NCI-H2081 (cell line): ENCODE measurements at places on chromosomes 2 and 18.

DNA sequence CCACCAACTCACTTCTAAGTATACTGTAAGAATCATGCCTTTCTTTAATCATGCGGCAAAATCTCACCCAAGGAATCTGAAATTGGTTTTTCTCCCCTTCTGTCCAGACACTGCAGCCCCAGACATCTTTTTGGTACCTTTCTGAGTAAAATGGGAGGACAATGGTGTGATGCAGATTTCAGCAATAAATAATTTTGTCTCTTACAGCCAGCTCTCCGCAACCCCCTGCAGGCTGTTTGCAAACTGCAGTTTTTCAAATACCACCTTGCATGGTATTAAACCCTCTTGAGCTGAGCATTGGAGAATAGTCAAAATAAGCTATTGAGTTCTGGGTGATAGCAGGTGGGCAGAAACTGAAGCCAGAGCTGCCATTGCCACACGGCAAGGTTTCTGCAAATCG, 32.2 kb downstream of the GPR39 start:
- DNase-seq: no peak

GRCh38 chr18:63963615-63964256, 6.1 kb upstream of the SERPINB8 start:
- peak; percentile 39 for DNase-seq

- DNase-seq: no peak
These were observed 5.1 kb downstream of the CEP68 start for GRCh38 chr2:65061146-65061909.

GRCh38 chr18:12703664-12704063, 822 bp downstream of the PSMG2 start:
- DNase-seq: no peak

DNA sequence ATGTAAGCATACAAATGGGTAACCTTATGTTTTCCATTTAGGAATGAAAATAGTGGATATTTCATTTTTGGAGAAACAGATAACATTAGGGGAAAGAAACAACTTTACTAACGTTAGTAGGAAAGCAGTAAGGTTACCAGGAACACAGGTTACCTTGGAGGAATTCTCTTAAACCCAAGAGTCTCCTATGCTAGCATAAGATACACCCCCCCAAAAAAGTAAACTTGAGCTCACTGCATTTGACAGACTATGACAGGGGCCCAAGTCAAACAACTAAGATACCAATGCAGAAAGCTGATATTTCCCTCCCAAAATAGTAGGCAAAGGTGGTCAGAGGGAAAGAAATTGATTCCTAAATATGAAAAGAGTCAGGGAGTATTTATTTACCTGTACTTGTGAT, 656.9 kb downstream of the DSC3 start:
- no peak for DNase-seq
